ENCODE measurements at places on chromosomes 12 and 14.

- DNase-seq = no peak
Measured at GRCh38 chr14:40417777-40418401, 985.7 kb upstream of the FBXO33 start.

- DNase-seq = no peak
Measured at GRCh38 chr14:61063461-61063860, 82.4 kb downstream of the SLC38A6 start.

DNA sequence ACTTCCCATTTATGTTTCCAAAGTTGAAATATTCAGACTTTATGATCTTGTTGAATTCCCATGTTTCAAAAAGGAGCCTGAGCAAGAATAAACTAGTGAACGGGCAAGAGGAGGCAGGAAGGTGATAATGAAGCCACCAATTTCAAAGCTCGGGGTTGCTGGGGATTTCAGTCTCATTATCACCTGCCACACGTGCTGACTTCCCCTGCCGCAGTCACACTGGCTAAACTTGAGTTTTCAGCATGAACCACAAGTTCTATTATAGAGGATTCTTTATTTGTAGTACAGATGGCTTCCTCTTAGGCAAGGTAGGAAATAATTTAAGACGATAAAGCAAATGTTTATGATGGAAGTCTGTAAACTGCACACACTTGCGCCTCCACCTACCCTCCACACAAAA, 18.1 kb upstream of the DIABLO start:
- no peak for DNase-seq

DNA sequence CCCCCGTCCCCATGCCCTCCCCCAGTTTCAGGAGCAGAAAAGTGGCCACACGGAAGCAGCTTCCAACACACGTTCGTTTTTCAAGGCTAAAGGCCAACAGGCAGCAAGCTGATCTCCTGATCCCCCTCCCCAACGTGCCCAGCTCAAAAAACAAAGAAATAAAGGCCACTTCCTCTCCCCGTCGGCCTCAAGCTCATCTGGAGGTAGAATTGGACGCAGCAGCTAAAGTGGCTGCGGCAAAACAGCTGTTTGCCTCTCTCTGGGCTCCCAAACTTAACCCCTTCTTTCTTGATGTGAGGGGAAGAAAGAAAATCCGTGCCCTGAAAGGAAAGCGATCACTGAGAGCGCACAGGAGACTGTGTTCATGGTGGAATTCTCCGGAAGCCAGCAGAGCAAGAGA, 66.3 kb downstream of the SCARB1 start:
- DNase-seq = no peak
